ENCODE measurements at places on chromosomes 4 and X. TPM values are rescaled to one million over a fixed set of nuclear protein-coding genes. Genes with fewer than 3 reads are reported as not detected.

DNA sequence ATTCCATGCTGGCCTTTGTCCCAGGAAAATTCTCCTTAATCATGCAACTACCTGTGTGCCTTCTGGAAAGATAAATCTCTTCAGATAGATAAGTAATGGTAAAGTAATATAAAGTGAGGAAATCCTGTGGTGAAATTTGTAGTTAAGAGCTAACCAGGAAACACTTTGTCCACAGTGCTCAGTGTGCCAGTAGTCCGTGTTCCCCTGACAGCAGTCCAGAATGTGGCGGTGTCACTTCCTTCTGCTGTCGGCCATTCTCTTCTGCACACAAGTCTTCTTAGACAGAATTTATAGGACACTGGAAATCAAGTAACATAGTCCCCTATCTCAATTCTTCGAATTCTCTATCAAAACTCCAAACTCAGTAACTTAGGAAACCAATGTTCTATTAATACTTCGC lies 5.7 kb upstream of the CXXC4 start:
- peak; percentile 62 for DNase-seq

The PIR gene
- 22.1 TPM for total RNA-seq

- no peak for DNase-seq
Observed at GRCh38 chrX:20637351-20637750, 370.6 kb upstream of the RPS6KA3 start.

The RAB9A gene
- total RNA-seq: 11.8 TPM

DNA sequence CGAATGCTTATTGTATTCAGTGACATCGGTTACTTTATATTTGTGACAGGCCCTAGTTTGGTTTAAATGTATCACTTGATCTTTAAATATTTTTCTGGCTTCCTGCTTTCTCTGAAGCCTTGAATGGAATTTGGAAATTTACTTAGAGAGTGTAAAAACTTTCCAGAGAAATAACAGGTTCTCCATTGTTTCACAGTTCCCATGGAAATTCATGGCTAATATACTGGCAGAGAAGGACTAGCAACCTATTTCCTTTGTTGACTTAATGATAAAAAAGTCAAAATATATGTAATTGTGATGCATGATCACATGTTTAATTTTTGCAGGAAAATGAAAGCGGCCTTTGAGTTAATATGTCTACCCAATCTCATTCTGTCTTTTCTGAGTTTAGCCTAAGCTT lies 13.2 kb downstream of the NEIL3 start:
- DNase-seq: no peak

The MAGEA8 gene
- total RNA-seq: not detected

- no peak for DNase-seq
Observed at GRCh38 chr4:99847362-99847976, 30.8 kb downstream of the DAPP1 start.

DNA sequence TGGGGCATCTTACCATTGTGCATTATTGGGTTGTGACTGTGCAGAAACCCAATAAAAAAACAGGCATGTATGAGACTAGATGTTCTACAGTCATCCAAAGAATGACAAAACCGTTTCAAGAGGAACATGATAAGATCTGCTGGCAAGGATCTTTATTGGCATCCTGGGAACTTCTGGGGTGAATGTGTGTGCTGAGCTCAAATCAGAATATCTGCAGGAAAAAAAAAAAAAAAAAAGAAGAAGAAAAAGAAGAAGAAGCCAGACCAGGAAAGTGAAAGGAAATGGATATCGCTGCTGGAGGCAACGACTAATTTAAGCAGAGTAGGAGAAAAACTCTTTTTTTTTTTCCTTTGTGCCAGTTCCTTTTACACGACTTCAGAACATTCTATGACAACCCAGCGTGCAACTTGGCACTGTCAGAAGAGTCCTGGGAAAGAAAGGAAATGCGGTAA lies 484.2 kb upstream of the BOD1L1 start:
- no peak for DNase-seq

DNA sequence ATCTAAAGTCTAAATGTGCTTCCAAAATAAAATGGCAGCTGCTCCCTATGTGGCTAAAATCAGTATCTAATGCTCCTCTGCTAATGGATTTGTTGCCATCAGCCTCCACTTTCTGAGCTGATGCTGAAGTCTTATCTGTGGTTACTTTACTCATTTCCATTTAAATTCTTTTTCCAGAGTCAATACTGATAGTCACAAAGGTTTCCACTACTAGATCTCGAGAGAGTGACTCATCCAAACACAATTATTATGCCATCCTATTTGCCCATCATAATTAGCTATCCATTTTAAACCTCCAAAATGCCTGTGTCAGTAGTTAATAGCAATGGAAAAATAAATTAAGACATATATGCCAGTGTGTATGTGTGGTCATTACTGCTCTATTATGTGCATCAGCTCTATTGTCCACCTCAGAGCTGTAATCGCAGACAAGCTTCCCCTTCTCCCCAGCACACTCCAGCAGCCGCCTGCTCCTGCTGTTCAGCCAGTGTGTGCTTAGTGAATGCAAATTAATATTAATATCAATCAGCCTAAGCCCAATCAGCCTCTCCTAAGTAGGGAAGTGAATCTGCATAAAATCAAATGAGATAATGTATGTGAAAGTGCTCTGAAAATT lies 199.8 kb upstream of the ZIC3 start:
- no peak for DNase-seq

The CSAG1 gene
- total RNA-seq: not detected

DNA sequence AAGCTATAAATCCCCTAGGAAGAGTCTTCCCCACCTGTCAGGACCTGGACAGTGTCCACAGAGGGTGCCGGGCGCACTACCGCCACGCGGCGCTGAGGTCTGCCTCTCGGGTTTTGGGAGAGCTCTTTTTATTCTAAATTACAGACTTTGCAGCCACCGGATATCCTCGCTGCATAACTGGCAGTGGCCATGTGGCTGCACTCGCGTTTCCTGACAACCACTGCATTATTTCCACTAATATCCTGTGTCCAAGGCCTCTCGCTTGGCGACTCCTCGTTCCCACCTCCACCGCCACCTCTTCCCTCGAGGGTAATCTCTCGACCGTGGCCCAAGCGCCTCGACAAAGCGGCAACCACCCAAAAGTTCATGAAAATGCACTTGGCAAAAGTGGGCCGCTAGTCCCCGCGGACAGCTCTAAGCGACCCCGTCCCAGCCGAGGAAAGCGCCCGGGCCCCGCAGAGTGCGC lies 512 bp upstream of the TMEM131L start:
- peak; percentile 74 for DNase-seq

The CLCN4 gene
- 4.3 TPM for total RNA-seq

DNA sequence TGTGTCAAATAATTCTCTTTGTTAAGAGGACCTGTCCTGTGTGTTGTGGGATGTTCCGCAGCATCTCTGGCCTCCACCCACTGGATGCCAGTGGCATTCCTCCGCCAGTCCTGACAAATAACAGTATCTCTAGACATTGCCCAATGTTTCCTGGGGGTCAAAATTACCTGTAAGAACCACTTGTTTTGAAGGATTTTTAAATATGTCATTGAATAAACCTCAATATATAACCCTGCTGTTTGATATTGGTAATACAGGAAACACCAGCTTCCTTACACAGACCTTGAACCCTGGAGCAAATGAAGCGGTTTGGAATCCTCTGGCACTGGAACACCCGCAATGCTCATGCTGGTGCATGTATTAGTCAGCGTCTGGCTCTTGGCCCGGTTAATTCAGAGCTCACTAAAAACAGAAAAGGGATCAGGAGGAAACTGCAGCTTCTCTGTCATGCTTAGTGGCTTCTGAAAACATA lies 101.3 kb downstream of the TBL1X start:
- peak; percentile 50 for DNase-seq

DNA sequence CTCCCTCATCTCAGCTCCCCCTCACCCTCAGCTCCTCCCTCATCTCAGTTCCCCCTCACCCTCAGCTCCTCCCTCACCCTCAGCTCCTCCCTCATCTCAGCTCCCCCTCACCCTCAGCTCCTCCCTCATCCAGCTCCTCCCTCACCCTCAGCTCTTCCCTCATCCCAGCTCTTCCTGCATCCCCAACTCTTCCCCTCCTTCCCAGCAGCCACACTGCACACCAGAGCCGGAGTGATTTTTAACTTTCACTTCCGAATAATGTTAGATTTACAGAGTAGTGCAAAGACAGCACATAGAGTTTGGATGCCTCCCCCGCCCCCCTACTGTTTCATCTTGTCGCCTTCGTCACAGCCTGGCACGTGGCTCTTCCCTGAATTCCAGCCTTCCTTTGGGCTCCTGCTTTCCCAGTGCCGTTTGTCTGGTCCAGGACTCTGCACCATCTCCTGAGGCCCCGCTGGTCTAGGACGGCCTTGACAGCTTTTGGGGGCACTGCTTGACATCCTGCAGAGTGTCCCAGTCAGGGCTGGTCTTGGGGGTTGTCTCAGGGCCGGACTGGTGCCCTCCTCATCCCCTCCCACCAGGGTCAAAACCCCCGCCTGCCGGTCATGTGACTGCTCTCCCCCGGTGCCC lies 110.2 kb downstream of the FAM53A start:
- no peak for DNase-seq

DNA sequence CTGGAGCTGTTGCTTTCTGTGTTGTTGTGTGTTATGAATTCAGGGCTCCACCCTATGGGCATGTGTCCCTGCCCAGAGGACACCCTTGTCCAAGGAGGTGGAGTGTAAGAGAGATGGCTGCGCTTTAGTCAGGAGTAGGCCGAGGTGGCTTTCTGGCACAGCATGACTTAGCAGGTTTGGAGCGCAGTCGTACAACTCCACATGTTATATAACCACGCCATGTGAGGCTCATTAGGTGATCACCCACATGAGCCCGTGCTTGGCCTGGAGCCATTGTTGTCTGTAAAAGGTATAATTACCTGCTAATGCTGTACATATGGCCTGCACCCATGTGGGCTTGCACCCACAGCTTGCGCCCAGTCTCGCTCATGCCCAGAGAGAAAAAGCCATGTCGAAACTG lies 15.8 kb upstream of the ANAPC4 start:
- DNase-seq: no peak

DNA sequence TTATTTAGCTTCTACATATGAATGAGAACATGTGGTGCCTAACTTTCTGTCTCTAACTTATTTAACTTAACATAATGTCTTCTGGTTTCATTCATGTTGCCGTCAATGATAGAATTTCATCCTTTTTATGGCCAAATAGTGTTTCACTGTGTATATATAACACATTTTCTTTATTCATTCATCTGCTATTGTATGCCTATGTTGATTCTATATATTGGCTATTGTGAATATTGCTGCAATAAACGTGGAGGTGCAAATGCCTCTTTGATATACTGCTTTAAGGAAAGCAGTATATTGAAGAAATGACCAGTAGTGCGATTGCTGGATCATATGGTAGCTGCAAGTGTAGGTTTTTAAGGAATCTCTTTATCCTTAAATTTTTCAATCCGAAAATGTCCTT lies 10.0 kb upstream of the CSN1S1 start:
- no peak for DNase-seq

- DNase-seq: no peak
Observed at GRCh38 chr4:33160126-33160525, 2440.0 kb downstream of the PCDH7 start.

DNA sequence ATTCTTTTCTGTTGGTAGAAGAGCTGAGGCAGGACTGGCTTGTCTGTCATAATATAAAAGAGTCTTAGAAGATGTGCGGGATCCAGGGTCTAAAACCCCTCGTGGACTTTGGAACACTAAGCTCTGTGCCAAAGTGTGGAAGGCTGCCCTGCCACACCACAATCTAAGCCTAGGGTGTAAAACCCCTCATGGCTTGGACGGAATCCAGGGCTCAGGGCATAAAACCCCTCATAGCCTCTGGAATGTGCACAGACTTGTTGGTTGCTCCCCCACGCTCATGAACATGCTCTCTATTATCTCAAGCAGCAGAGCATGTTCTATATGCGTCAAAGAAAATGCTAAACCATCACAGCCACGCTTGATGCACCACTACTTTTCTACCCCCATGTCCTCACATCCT lies 483.6 kb downstream of the GABRG1 start:
- no peak for DNase-seq

The TMPRSS11B gene
- not detected for total RNA-seq

- no peak for DNase-seq
Observed at GRCh38 chrX:7109838-7110793, 37.4 kb upstream of the STS start.

GRCh38 chr4:183436417-183436816 lies 8.0 kb upstream of the CDKN2AIP start:
- DNase-seq: no peak

DNA sequence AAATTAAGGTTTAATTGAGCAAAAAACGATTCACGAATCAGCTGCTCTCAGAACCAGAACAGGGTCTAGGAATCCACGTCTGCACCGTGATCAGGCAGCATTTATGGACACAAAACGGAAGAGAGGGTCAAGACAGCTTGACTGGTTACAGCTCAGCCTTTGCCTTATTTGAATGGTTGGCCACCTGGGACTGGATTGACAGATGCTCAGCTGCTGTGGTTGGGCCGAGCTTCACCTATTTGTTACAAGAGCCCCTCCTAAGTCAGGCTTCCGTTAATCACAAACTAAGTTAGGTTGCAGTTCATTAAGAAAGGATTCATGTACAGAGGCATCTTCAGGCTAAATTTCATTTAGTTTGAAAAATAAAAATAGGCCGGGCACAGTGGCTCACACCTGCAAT lies 50.6 kb upstream of the MAN2B2 start:
- no peak for DNase-seq

- DNase-seq: no peak
Observed at GRCh38 chr4:185892165-185892564, 80.2 kb upstream of the SORBS2 start.

The NPY5R gene
- total RNA-seq: not detected

DNA sequence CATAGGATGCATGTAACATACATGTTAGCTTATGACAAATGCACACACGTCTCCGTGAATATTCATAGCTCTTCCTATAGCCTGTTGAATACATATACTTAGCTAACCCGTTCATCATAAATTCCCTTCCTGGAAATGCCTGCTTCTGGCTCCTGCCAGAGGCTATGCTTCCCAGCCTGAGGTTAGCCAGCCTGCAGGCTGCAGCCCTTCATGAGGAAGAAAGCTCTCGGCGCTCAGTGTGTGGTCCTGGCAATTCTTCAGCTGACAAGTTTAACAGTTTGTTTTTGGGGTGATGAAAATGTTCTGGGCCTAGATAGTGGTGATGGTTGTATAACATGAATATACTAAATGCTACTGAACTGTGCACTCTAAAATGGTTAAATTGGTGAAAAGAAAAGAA lies 48.8 kb upstream of the MAN2B2 start:
- no peak for DNase-seq

The PPAT gene
- total RNA-seq: 5.0 TPM

The AMBN gene
- not detected for total RNA-seq

DNA sequence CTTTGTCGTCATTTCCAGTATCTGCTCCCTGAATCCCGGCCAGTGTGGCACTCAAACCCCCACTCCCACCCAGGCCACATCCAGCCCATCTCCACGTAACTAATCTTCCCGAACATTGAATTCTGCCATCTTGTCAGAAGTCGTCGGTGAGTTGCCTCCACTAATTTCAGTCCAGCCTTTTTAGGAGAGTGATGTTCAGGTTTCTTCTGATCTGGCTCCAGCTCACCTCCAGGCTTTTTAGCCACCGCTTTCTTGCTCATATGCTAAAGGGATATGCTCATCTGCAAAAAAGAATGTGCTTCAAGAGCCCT lies 1.3 kb downstream of the TMEM165 start:
- DNase-seq: no peak

All from Peyer's patch (tissue), 4 donors.